NCI-H1048 (cell line): ENCODE measurements at places on chromosomes 11 and 22.

- no peak for DNase-seq
Measured at GRCh38 chr22:27352426-27352825, 449.1 kb downstream of the MN1 start.

- no peak for DNase-seq
Measured at GRCh38 chr11:92413757-92414513, 189.3 kb downstream of the FAT3 start.

DNA sequence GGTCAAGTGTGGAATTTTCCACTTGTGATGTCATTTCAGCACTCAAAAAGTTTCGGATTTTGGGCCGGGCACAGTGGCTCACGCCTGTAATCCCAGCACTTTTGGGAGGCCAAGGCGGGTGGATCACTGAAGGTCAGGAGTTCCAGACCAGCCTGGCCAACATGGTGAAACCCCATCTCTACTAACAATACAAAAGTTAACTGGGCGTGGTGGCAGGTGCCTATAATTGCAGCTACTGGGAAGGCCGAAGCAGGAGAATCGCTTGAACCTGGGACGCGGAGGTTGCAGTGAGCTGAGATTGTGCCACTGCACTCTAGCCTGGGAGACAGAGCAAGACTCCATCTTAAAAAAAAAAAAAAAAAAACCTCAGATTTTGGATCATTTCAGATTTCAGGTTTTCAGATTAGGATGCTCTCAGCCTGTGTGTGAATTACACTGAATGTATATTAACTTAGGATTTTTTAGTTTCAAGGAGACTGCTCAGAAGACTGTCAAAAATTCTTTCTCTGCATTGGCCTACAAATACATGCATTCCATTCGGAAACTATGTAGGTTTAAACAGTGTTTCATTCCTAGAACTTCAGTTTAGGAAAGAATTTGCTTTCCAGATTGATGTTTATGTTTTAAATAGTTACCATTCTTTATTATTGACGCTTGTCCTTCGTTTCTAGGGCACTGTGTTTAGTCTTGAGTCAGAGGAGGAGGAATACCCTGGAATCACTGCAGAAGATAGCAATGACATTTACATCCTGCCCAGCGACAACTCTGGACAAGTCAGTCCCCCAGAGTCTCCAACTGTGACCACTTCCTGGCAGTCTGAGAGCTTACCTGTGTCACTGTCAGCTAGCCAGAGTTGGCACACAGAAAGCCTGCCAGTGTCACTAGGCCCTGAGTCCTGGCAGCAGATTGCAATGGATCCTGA, 48.0 kb downstream of the BID start:
- DNase-seq: no peak

GRCh38 chr11:109416601-109417000, 5.4 kb upstream of the C11orf87 start:
- DNase-seq: no peak

- no peak for DNase-seq
Measured at GRCh38 chr11:4523666-4524065, 21.3 kb upstream of the OR52M1 start.

DNA sequence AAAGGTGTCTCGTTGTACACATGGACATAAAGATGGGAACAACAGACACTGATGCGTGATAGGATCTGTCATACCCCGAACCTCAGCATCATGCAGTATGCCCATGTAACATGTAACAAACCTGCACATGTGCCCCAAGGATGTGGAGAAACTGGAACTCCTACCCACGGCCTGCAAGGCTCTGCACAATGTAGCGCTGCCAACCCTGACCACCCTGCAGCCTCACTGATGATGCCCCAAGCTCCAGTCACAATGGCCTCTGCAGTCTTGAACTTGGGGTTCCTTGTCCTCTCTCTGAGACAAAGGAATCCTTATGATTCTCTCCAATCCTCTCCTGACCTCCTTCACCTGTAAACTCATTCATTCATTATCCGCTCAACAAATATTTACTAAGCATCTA, 14.2 kb downstream of the LMO1 start:
- DNase-seq: no peak

DNA sequence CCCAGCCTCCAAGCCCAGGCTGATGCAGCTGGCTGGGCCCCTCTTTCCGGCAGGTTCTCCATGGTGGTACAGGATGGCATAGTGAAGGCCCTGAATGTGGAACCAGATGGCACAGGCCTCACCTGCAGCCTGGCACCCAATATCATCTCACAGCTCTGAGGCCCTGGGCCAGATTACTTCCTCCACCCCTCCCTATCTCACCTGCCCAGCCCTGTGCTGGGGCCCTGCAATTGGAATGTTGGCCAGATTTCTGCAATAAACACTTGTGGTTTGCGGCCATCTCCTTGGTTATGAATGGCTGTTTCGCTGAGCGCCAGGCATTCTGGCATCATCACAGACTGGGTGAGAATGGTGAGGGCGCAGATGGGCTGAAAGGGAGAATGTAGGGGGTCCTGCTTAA, 3.6 kb downstream of the PRDX5 start:
- no peak for DNase-seq

DNA sequence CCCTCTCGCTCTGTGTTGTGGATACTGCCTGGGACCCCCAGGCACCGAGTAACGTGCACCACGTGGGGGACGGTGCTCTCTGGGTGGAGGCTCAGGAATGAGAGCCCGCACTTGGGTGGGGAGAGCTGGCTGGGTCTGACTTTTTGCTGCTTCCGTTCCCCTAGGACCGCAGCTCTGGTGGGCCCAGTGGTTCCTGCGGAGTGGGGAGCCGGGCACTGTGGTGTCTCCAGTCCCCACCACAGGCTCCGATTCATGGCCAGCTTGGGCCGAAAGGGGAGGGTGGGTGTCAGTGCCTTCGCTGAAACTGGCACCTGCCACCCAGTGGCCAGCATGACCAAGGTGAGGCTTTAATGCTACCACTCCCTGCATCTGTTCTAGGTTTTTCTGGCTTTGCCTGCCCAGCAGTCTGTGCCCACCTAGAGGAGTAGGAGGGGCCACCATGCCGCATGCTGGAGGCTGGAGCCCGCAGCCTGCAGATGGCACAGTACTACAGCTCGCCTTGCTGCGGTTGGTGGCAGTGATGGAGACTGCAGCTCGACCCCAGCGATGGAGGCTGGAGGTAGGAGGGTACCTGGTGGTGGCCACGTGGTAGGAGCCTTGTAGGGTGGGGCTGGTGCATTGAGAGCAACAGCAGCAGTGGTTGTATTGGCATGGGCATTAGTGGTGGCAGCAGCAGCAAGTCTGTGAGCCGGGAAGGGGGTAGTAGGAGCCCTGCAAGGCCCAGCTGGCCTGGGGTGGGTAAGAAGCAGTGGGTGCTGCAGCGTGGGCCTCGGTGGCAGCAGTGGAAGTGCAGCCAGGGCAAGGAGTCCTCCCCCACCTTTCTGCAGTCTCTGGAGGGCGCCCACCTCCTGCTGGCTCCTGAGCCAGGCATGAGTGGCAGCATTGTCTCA, 118.8 kb upstream of the VPREB1 start:
- DNase-seq: no peak

DNA sequence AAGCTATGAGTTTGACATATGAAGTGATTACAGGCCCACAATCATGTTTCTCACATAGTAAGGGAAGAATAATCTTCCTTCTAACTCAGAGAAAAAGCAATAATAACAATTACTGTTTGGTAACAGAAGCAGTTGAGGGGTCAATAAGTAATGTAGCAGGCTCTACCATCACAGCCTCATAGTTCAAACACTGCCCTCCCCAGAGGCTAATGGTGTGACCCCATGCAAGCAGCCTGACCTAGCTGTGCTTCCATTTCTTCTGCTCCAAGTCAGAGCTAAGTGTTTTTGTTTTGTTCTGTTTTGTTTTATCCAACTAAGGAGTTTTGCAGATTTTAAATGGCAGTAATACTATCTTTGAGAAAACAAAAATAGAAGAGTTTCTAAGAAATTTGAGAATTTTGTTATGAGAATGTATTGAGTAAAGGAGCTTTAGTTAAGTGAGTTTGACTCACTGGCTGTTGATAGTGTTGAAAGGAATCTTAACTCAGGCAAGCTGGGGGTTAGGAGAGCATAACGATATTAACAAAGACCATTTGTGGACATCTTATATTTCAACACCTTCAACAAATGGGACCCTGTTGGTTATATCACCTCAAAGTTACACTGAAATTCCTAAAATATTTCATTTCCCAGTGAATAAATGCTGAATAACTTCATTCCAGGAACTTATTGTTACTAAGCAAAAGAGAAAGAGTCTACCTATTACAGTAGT, 48.5 kb downstream of the GUCY1A2 start:
- DNase-seq: no peak
